ENCODE measurements at places on chromosomes 6 and 20.

DNA sequence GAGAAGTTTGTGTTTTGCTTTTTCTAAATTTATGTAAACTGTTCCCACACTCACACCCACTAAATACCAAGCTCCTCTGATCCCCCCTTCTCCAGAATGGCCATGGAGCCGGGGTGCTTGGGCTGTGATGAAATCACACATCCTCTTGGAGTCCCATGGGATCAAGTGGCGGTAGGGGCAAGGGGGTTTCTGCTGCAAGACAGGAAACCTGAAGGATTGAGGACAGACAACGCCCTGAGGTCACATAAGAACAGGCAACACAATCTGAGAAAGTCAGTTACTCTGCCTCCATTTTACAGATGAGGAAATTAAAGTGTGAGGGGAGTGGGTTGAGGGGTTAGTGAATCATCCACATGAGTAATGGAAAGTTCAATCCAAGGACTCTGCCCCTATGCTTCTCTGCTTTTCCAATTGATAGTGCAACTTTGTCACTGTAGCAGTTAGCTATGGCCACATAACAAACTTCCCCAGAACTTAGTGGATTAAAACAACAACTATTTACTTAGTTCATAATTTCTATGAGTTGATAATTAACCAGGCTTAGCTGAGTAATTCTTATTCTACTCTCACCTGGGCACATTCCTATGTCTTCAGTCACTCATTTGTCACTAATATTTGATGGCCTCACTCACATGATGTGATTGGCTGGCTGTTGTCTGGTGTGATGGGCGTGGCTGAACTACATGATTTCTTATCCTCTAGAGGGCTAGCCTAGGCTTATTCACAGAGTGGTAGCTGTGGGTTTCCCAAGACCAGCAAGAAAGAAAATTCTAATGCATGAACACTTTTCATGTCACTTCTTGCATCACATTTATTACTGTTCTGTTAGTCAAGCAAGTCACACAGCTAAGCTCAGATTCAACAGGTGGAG, 311.1 kb upstream of the RNF24 start:
- no peak for DNase-seq

GRCh38 chr6:122069932-122070331, 329.5 kb upstream of the HSF2 start:
- DNase-seq = no peak

- no peak for DNase-seq
These were observed 24.0 kb downstream of the JAG1 start for GRCh38 chr20:10649797-10650160.

DNA sequence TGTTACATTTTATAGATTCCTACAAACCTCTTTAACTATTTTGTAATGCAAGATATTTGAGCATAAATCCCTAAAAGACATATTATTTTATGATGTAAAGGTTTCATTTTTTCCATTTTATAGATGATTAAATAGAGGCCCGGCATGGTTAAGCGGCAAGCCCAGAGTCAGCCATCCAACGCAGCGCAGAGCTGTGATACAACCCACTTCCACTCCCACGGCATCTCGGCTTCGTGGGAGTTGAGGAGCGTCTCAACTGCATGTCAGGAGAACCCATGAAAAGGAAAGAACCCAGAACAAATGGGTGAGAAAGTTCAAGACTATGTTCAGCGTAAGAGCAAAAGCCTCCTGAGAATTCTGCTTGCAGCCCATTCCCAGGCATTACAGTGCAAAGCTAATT, 488.2 kb downstream of the PRKN start:
- DNase-seq = no peak

GRCh38 chr20:33909331-33909921, 84.3 kb upstream of the RALY start:
- no peak for DNase-seq

GRCh38 chr20:24895898-24896658, 53.0 kb upstream of the CST7 start:
- no peak for DNase-seq

- no peak for DNase-seq
These were observed 12.0 kb downstream of the SLC12A5 start for GRCh38 chr20:46040902-46041535.

DNA sequence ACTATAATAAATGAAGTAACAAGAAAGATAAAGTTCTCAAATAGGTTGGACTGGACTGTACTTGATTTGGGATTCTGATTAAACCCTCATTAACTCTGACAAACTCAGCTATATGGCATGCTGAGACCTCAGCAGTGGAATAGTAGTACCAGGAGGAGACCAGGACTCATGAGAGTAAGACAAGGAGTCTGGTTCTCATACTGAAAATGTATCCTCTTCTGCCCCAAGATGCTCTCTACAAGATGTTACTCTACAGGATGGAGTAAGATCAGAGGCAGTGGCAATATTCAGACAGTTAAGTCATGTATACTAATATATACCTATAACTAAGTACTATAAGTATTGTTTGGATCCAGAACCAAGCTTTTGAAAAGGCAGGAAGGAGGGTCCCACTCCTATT, 31.9 kb upstream of the SYNCRIP start:
- no peak for DNase-seq

- DNase-seq = no peak
These were observed 382.5 kb downstream of the TAF4 start for GRCh38 chr20:61682996-61683681.

GRCh38 chr6:45923831-45924391, 91.7 kb downstream of the CLIC5 start:
- no peak for DNase-seq

DNA sequence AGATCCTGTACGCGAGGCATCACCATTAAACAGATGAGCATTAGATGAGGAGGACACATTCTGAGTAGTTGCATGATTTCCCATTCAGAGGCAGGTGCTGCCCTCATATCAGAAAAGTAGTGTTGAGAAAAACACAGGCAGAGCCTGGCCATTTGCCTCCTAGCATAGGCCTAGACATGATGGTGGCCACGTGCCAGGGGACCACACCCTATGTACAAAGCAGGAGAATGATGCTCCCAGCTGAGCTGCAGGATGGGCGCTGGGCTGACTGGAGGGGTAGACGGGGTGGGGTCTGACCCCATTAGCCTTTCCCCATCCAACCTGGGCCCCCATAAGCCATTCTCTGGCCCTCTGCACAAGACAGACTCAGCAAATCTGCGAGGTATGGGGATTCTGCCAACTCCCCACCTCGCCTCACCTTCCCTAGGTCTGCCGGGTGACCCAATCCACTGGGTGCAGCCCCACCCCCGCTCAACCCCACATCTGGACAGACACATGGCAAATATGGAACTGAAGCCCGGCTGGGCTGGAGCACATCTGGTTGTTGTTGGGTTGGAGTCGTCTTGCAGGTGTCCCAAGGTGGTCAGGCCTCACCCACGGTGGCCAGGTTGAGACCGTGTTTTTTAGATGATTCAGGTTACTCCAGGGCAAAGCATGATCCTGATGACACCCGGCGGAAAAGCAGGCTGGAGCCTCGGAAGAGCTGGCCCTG, 13.9 kb downstream of the PI16 start:
- no peak for DNase-seq

DNA sequence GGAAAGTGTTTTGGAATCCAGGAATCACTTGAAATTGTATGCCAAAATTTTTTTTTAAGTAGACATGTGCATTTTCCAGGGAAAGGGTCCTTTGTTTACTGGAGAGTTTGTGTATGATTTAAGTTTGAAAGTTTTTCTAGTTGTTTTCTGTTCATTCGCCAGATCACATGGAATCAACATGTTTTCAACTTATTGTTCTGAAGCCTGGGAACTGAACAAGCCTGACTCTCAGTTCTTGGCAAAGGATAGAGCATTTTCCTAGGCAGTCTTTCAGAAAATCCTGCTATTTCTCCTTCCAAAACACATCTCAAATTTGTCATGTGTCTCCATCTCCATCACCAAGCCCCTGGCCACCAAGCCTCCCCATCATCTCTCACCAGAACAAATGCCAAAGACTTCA, 374.8 kb downstream of the MAFB start:
- no peak for DNase-seq

- no peak for DNase-seq
These were observed 311.2 kb downstream of the ESR1 start for GRCh38 chr6:152118678-152119077.

GRCh38 chr6:5814901-5815300, 191.8 kb downstream of the NRN1 start:
- DNase-seq = no peak

DNA sequence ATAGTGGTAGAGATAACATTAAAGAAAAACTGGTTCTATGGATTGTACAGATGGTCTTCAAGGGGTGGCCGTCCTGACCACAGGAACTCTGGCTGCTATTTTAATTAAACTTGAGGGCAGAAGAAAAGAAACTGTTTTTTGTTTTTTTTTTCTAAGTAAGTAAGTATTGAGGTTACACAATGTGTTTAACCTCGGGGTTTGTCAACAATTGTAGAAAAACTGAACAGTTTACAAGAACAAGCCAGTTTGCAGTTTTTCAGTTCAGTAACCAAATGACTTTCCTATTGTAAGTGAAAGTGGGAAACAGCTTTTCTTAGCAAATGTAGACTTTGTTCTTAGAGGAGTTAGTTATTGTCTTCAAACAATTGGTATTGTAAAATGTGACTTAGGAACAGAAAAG, 77.0 kb downstream of the PLCB1 start:
- DNase-seq = no peak

- no peak for DNase-seq
These were observed 47.9 kb downstream of the KHDC1L start for GRCh38 chr6:73177221-73177944.

GRCh38 chr6:71351190-71351589, 62.6 kb downstream of the OGFRL1 start:
- no peak for DNase-seq

DNA sequence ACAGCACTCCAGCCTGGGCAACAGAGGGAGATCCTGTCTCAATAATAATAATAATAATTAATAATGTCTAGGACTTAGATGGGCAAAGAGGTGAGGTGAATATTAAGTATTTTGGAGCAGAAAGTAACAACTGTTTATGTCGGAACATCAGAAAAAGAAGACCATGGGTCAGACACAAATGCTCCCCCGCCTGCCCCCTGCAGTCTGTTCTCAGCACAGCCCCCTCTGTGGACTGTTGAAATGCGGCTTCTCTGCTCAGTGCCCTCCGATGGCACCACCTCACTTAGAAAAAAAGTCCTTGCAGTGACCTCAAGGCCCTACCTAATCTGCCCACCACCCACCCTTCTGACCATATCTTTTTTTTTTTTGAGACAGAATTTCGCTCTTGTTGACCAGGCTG, 5.2 kb upstream of the ETV7 start:
- no peak for DNase-seq

- DNase-seq = no peak
These were observed 8.8 kb upstream of the NHSL1 start for GRCh38 chr6:138507977-138508675.

DNA sequence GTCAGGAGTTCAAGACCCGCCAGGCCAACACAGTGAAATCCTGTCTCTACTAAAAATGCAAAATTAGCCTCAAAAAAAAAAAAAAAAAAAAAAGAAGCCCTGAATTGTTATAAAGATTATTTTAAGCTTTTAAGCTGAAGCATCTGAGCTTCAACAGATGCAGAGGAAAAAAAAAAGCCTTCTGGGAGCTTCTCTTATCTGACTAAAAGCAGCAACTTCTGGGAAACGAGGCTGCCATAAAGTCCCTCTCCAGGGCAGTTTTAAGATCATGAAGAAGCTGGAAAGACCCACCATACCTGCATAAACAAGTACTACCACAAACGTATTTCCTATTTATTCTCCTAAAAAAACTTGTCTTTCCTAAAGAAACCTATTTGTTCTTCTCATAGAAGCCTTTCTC, 3.6 kb downstream of the SERINC3 start:
- DNase-seq = no peak

- no peak for DNase-seq
These were observed 131.8 kb downstream of the SLC23A2 start for GRCh38 chr20:4869290-4870193.

GRCh38 chr6:46688117-46688965, 656 bp downstream of the TDRD6 start:
- DNase-seq = no peak

DNA sequence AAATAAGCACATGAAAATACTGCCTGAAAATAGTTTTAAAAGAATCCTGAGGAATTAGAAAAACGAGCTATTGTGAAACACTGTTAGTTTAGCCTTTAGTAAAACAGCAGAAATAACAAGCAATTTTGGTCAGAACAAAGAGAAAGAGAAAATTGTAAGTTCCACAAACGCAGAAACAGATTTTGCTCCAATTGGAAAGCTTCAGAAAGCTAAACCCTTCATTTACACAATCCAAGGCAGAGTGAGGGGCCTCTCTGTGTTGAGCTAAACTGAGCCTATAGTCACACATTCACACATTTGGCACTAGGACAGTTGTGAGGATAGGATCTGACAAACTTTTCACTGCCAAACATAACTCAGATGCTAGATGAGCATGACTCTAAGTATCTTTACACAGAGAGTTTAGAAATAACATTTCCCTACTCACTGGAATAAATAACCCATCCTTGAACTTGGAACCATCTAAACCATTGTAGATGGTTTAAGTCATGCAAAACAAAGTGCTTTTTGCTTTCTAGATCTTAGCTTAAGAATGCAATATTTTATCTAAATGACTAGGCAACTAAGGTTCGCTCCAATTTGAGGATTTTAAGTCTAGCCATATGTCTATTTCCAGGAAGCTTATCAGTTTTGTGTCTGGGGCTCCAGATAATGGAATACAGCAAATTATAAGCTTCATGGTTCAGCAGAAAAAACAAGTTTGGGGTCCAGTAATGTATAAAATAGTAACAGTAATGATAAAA, 122.6 kb downstream of the SGK1 start:
- DNase-seq = no peak

DNA sequence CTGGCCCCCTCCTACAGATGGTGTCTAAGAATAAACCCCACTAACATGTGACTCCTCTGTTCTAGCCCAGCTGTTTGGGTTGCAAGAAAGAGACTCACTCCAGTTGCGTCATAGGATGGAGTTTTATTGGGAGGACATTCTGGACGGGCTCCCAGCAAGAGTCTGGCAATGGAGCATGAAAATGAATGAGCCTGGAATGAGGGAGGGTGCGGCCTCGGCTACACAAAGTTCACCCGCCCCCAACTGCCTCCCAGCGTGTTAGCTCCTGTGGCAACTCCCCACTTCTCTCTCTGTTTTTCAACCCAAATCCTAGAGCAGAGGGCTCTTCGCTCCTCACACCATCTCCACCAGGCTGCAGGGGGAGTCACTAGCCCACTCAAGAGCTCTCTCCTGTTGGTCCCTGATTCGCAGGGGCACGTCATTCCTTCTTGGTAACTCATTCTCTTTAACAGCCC, 5.1 kb upstream of the ADAM33 start:
- DNase-seq = peak; percentile 55

- no peak for DNase-seq
These were observed 47.9 kb downstream of the KCNK5 start for GRCh38 chr6:39181333-39181732.

DNA sequence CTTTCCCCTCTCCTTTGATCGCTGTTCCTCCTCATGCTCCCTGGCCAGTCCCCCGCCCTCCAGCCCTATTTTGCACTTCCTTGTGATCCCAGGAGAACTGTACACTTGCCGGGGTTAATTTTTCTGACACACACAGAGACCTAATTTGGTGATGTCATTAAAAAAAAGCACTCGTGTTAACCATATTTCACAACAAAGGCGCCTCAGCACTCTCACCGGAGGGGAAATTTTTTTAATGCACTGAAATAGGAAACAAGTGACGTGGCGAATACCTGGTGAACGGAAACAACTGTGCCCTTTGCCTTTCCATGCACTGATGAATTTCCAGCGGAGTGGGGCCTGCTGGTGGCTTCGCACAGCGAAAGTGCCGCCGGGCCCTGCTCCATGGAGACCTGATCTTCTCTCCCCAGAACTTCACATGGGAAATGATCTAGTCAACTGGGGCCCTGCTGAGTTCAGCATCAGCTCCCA, 53.9 kb upstream of the TAGAP start:
- no peak for DNase-seq
